ENCODE measurements at places on chromosomes 1 and 21.

DNA sequence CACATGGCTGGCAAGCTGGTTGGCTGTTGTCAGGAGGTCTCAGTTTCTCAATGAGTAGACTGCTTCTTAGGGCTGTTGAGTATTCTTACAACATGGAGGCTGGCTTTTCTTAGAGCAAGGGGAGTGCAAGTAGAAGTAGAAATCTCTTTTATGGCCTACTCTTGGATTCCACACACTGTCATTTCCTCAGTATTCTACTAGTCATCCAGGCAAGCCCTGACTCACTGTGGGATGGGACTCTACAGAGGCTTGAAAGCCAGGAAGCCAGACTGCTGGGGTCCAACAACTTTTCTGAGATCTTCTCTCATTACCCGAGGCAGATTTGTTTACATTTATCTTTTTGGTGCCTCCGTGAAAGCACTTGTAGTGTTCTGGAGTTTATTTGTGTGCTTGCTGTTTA lies 196.2 kb upstream of the APP start:
- no peak for DNase-seq

DNA sequence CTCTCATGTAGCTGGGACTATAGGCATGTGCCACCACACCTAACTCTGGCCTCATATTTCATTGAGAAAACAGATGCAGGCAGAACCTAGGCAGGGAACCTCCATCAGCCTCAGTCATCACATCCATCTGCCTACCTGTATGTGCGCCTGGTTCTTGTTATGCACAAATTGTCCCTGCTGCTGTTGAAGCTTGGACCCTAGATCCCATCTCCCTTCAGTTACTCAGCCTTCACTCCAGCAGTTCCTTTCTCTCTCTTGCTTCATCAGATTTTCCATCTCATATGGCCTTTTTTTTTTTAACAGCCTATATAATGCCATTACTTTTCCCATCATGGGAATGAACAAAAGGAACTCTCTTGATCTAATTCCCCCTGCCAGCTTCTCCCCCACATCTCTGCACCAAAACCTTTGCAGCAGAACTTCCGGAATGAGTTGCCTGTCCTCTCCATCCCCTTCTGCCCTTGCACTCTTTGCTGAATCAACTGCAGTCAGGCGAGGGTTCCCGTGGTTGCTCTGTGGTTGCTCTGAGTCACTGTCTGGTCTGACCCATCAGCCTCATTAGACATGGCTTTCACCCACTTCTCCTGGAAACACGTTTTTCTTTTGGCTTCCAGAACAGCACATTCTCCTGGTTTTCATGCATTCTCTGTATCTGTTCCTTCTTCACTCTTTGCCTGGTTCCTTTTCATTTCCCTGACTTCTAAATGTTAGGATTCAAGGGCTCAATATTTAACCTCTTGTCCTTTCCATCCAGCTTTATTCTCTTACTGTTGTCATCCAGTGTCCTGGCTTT lies 41.5 kb downstream of the UBE4B start:
- no peak for DNase-seq

DNA sequence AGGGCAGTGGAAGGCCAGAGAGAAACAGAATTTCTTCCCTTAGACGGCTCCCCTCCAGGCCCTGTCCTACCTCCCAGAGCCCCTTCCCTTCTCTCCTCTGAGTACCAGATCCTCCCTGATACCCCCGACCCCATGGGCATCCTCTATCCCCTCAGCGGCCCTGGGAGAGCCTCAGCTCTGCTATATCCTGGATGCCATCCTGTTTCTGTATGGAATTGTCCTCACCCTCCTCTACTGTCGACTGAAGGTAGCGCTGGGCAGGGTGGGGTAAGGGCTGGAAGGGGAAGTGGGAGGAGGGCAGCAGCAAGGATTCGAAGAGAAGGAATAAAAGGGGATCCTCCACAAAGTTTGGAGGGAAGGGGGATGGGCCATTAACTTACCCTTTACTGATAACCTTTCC lies 2.7 kb downstream of the FCER1G start:
- no peak for DNase-seq

- DNase-seq = no peak
These were observed 132.4 kb downstream of the EDEM3 start for GRCh38 chr1:184622136-184622823.

DNA sequence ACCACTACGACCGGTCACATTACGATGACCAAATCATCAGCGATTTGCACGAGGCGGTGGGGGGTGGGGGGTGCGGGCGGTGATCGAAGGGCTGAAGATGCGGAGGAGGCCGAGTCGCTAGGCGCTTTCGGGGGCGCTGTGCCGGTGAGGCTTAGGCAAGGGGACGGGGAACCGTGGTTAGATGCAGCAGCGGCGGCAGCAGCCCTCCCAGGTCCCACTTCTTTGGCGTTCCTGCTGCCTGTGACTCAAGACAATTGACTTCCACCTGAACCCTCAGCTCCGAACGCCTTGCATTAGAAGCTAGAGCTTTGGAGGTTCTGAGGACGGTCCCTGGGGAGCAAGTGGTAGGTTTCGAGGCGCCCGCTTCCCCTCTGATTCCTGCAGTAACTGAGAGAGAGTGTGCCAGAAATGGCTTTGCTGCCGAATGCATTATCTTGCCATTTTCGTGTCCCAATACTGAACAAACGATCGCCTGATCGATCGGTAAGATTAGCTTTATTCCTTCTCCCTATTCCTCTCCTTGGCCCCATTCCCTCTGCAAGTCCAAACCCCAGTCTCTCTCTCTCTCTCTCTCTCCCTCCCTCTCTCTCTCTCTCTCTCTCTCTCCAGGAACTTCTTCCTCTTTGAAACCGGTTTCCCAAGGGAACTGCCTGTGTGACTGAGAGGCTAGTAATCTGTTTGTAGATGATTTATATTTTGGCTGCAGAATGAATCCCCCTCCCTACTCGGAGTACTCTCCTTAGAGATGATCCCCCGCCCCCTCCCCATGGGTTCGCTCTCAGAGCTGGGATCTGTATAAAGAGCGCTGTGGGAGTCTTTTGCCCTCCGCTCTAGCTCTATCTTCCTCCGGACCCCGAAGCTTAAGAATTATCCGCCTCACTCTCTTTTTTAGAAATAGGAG lies 735 bp upstream of the BRINP3 start:
- peak; percentile 39 for DNase-seq

- DNase-seq = peak; percentile 83
These were observed 758 bp downstream of the PTBP2 start for GRCh38 chr1:96722161-96722922.

DNA sequence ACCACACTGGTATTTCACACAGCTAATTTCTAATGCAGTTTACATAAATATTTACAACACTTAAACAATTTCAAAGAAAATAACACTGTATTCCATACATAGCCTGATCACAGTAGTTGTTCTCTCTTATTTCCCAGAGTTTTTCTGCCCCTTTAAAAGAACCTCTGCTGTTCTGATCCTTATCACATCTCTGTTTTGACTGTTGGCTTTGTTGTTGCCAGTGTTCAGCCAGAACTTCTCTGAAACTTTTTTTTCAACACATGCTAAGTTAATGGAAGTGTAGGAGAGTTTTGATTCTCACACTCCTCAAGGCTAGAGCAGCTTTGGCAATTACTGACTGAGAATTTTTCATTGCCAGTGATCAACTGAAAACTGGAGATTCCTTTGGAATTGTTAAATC lies 11.1 kb downstream of the SELE start:
- no peak for DNase-seq

GRCh38 chr1:220990427-220991339 lies 111.4 kb downstream of the HLX start:
- no peak for DNase-seq

DNA sequence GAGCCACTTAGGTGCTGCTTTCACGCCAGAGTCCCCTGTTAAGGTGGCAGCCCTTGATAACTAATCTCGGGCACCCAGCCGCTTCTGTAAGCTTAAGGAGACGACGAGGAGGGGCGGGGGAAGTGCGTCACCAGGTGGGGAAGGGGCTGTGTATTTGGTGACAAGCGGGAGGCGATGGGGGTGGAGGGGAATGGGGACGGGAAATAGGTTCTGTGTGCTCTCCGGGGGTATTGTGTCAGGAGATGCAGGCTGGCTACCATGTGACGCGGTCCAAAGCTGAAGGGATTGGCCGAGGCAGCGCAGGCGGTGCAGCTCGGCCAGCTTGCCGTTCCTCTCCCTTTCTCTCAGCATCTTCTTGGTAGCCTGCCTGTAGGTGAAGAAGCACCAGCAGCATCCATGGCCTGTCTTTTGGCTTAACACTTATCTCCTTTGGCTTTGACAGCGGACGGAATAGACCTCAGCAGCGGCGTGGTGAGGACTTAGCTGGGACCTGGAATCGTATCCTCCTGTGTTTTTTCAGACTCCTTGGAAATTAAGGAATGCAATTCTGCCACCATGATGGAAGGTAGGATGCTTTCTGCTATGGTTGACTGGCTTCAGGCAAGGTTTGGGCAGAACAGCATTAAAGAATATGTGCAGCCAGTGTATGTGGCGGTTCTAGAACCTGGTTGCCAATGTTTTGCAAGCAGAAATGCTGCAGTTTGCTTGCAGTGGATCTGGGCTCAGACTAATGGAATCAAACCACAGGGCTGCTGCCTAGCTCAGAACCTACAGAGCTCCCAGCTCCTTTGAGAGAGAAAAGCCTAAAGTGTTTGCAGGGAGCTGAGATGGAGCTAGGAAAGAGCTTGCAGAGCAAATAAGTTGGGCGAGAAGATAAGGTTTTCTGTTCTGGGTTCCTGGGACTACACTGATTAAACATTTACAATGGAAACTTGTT lies at the start of gene SGIP1:
Gene SGIP1 (plus strand): TSS at position 350 of the 937 bp plus-strand sequence. CDS start 206 bp downstream, at position 556.
- peak; percentile 72 for DNase-seq

- DNase-seq = no peak
These were observed 16.0 kb upstream of the MTARC2 start for GRCh38 chr1:220732137-220732536.

GRCh38 chr1:165641231-165641987 lies 10.4 kb downstream of the MGST3 start:
- no peak for DNase-seq

GRCh38 chr1:220235462-220235861 lies 36.8 kb downstream of the RAB3GAP2 start:
- no peak for DNase-seq

DNA sequence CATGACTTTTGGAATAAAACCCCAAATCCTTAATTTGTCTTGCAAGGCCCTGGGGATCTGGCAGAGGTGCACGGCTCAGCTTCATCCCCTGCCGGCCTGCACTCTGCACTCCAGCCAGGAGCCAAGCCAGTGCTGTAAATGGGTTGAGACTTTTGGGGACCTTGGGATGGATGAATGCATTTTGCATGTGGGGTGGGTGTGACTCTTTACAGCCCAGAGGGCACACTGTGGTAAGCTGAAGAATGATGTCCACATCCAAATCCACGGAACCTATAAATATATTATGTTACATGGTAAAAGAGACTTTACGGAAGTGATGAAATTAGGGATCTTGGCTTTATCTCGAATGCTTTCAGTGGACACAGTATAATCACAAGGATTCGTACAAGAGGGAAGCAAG lies 177.8 kb downstream of the EDEM3 start:
- DNase-seq = no peak

DNA sequence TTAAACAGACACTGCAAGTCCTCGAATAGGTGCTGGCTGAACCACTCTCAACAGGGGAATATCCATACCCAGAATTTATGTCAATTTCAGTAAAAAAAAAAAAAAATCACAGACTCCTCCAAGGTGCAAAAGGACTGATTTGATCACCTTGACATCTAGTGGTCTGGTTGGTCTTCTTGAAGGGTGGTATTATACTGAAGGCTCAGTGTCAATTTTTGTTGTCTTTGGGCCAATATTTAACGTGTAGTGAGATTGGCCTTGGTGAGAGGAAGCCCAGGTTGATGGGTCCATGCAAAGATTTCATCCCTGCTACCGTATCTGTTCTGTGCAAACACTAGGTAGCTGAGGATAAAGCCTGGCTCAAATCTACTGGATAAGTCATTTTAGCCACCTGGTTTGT lies 4.0 kb upstream of the GBP5 start:
- DNase-seq = no peak

GRCh38 chr1:3907031-3907534 lies 7.0 kb upstream of the C1orf174 start:
- DNase-seq = peak; percentile 85

- DNase-seq = no peak
These were observed 10.4 kb downstream of the DEGS1 start for GRCh38 chr1:224193319-224193966.

GRCh38 chr1:56287721-56288120 lies 291.6 kb downstream of the PLPP3 start:
- no peak for DNase-seq

DNA sequence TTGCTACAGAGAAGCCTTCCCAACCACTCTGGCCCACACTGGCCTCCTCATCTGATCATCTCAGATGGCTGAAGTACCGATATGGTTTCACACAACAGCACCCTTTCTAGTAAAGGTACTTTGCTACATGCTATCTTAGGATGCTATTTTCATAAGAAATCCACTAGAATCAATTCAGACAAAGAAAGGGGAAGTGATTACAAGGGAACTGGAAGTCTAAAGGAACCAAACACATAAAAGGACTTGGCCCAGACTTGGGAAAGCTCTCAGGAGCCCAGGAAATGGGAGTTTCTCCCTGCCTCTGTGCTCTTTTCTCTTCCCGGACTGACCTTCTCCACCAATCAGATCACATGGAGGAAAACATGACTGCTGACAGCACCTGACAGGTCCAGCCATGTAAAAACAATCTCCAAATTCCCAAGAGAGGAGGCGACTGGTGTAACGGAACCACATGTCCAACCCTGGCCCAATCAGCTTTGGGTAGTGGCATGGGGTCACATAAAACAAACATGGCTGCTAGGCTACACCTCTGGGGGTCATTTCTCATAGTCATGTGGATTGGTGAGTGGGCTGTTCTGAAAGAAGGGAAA lies 12.7 kb upstream of the FOXE3 start:
- no peak for DNase-seq

GRCh38 chr1:205016584-205016983 lies 26.4 kb upstream of the CNTN2 start:
- no peak for DNase-seq

All from H7 (cell line).